ENCODE measurements at places on chromosomes 3 and 15.

DNA sequence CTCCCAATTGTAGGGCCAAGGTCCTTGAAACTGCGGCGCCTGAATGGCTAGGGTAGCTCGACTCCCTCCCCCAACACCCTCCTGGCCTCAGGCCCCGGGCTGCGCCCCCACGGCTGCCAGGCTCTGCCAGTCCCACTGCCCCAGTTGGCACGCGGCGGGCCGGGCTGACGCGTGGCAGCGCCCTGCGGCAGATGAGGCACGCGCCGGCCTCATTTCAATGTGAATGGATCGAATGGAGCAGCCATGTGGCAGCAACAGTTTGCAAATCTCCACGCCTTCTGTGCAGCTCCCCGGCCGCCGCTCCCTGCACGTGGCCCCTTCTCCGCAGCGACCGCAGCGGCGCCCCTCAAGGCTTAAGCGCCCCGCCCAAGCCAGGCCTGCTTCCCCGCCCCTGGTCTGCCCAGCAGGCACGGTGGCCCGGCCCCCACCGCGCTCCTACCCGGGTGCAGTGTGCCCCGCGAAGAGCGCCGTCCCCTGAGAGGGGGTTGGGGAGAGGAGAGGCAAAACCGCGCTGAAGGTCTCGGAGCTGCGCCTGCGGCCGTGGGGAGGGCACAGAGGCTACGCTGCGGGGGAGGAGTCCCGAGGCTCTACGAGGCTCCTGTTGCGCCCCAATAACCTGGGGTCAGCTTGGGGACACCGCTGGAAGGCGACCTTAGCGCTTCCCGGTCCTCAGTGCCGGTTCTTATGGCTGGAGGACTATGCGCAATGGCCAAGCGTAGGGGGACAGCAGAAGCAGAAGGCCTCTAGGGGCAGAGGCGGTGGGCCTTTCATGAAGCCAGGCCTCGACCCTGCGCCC lies 3.1 kb upstream of the DLL4 start:
- no peak for DNase-seq

- no peak for DNase-seq
Observed at GRCh38 chr3:48997102-48997635, 7.1 kb downstream of the P4HTM start.

DNA sequence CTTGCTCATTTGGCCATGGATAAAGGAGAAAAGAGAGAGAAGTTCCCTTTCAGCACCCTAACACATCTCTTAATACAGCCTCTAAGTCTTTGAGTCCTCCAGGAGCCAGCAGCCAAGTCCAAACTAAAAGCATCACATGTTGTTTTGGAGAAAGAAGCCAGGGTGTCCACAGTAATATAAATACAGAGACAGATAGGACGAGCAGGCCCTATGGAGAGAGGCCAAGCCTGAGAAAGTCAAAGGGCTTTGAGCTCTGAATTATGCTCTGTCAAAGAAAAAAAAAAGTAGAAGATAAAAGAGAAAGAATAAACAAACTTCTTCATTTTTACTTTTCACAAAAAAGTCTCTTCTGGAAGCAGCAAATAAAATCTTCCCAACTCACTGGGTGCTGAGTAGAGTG lies 92.4 kb upstream of the THBS1 start:
- DNase-seq: no peak

- no peak for DNase-seq
Observed at GRCh38 chr3:157087780-157088600, 72.0 kb downstream of the CCNL1 start.

DNA sequence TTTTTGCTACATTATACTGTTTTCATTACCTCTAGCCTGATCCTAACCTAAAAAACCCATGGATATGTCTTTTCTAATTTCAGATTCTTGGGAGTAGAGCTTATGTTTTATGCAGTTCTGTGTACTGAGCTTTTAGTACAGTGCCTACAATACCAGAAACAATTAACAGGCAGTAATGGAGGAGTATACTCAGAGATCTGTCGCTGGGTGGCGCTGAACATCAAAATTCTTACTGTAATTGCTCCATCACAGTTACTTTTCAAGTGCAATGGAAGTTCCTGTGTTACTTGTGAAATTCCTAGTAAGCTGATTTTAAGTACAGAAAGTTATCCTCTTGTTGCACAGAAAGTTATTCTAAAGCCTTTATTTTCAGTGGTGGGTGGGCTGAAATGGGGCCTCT lies 66.9 kb downstream of the RNF13 start:
- DNase-seq: no peak

GRCh38 chr3:11909726-11910125 lies 63.0 kb upstream of the TAMM41 start:
- no peak for DNase-seq

DNA sequence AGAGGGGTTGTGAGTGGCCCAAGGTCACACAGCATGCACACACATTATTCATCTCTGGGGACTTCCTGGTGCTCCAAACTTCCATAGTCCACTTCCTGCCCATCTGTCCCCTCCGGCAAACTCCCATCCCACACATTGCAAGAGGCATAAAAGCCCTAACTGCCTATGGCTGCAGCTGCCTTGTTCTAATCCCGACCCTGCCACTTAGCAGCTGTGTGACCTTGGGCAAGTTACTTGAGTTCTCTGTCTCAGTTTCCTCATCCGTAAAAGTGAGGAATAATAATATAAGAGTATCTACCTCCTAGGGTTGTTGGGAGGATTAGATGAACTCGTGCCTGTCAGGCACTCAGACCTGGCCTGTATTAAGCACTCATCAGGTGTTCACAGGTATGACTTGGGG lies 84.2 kb downstream of the SMAD6 start:
- DNase-seq: no peak

DNA sequence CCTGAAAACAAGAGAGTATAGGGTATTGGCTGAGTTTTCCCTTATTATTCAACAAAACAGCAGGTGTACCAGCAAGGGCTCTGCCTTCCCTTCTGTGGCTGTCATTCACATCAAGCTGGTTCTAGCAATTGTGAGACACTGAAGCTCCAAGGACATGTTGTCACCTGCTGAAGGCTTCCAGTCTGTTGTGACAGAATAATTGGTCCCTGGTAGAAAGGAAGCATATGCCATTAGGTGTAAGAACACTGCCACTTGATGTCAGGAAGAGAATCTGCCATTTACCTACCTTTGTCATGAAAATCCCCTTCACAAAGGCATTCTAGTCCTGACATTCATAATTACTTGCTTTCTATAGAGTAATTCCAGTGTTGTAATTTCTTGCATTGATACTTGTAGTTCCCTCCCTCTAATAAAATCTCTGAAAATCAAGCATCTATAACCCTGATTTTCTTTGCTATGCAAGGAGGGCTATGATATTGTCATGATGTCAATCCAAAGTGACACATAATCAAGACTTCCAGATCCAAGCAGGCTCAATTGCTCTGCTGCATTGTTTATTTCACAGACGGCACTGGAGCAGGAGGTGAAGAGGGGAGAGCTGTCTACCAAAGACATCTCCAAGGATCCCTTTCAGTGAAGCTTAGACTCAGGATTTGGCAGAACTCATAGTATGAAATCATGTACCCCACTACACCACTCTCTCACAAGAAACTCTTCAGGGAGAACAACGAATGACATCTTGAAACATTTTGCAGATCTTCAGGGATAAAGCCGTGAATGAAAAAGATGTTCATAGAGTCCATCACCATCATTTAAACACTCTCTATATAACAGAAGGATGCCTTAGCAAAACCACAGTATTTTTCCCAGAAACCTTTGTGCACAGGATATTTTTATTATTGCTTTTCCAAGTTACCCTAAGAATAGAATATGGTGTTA lies 425.3 kb downstream of the RBMS3 start:
- no peak for DNase-seq

GRCh38 chr3:52225452-52226228 lies at the start of gene TLR9:
Gene TLR9, minus strand, starts transcription at chr3:52225645. Its CDS starts 116 bp downstream, at chr3:52225529.
- no peak for DNase-seq

- DNase-seq: no peak
Observed at GRCh38 chr3:184275381-184275701, 481 bp upstream of the ECE2 start.

- DNase-seq: peak; percentile 63
Observed at GRCh38 chr3:52055537-52056351, 627 bp downstream of the DUSP7 start.

- no peak for DNase-seq
Observed at GRCh38 chr3:164550857-164551256, 527.4 kb downstream of the SI start.
